HFF-Myc (cell line): ENCODE measurements at places on chromosomes 11 and 22.

- DNase-seq, result no peak
These were observed 70.4 kb downstream of the IGLL1 start for GRCh38 chr22:23509571-23510302.

DNA sequence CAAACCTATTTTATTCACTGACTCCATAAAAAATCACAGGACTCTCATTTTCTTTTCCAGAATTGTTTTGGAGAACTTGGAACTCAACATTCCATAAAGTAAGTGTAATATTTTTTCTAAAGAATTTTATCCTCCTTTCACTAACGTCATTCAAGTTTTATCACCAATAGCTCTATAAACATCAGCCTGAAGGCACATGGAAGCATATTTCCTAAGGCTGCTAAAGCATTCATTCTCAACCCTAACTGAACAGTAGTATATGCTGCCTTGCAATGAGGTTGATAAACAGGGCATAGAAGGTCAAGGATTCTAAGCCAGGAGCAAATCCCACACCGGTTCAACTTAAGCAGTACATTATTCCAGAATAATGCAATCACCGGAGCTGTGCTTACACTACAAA is 273.9 kb downstream of the RAB38 start:
- DNase-seq, result no peak

GRCh38 chr22:23204541-23205157 is 24.3 kb downstream of the BCR start:
- DNase-seq, result no peak

DNA sequence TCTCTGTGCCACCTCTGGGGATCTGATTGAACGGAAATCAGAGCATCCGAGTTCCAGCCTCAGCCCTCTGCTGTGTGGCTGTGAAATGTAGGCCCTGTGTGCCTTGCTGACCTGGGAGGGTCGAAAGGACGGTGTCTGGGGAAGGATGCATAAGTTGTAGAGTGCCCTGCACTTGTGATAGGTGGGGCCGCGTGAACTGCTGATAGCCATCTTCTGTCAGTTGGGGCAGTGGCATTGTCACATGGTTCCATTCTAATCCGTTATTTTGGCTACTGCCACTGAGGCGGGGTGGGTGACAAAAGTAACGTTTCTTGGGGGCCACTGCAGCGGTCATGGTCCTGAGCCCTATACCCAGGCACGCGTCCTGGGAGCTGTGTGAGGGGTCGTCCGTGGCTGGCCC is 63.4 kb downstream of the LRP5 start:
- DNase-seq, result no peak

DNA sequence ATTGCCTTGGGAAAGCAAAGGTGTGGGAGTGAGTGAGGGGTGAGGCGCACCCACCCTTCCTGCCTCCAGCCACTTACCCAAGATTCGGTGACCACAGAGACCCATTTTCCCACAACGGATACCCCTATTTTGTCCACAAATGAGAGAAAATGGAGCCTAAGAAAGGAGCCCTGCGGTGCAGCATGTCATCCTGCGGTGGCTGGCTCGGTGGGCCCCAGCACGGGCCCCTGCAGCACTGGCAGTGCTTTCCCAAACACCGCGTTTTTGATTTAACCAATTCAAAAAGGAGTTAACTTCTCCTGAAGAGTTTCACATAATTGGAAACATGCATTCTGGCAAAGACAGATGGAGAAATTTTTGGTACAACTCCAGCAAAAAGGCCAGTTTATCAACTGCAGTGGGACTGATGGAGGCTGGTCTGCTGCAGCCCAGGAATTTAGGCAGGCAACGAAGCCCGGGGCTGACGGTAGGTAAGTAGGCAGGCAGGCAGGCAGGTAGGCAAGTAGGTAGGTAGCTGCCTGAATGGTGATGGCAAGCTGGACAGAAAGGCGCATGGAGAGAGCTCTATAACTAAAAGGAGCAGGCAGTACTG is 84.2 kb downstream of the FDX1 start:
- DNase-seq, result no peak

DNA sequence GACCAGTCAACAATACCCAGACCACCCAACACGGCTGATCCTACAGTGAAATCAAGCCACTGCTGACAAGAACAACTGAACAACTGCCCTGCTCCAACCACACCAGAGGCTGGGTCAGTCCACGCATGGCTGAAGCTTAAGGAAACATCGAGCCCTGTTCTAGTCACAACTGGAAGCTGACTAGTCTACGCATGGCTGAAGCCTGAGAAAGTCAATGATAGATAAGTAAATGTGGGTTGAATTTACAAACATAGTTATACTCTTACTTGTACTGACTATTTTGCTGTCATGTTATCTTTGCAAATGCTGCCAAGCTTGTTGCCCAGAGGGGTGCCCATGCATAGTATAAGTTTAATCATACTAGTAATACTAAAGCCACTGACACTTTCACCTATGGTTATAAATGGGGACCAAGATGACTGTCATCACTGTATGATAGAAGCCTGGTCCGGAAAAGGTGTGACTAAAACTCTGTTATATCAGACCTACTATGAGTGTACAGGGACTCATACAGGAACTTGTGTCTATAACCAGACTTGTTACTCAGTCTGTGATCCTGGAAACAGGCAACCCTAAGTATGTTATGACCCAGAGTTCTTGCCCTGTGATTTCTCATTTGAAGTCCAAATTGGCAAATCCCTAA is 43.4 kb upstream of the GLYAT start:
- DNase-seq, result no peak

DNA sequence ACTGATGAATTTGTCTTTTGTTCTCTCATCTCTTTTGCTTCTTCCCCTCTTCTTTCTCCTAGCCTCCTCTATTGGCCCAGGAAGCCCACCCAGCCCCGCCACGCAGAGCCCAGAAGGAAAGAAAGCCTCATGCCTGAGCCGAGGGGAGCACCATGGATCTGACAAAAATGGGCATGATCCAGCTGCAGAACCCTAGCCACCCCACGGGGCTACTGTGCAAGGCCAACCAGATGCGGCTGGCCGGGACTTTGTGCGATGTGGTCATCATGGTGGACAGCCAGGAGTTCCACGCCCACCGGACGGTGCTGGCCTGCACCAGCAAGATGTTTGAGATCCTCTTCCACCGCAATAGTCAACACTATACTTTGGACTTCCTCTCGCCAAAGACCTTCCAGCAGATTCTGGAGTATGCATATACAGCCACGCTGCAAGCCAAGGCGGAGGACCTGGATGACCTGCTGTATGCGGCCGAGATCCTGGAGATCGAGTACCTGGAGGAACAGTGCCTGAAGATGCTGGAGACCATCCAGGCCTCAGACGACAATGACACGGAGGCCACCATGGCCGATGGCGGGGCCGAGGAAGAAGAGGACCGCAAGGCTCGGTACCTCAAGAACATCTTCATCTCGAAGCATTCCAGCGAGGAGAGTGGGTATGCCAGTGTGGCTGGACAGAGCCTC is 3.8 kb downstream of the ZBTB16 start:
- DNase-seq, result no peak

- peak; percentile 55 for DNase-seq
These were observed 154.1 kb downstream of the AASDHPPT start for GRCh38 chr11:106231591-106231990.

DNA sequence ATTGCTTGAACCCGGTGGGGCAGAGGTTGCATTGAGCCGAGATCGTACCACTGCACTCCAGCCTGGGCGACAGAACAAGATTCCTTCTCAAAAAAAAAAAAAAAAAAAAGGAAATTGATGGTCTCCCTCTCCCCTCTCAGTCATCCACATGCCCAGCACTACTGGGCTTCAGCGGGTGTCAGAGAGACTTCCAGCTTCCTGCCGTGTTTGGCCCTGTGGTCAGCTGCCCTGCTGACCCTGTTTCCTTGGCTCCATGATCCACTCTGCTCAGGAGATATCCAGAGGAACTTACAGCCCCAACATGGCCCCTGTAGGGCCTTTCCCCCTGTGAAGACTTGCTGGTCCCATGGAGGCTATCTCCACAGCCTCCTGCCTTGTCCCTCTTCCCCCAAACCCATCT is 6.1 kb upstream of the PNPLA3 start:
- no peak for DNase-seq

- no peak for DNase-seq
These were observed 1233.0 kb downstream of the JRKL start for GRCh38 chr11:97622795-97623194.

DNA sequence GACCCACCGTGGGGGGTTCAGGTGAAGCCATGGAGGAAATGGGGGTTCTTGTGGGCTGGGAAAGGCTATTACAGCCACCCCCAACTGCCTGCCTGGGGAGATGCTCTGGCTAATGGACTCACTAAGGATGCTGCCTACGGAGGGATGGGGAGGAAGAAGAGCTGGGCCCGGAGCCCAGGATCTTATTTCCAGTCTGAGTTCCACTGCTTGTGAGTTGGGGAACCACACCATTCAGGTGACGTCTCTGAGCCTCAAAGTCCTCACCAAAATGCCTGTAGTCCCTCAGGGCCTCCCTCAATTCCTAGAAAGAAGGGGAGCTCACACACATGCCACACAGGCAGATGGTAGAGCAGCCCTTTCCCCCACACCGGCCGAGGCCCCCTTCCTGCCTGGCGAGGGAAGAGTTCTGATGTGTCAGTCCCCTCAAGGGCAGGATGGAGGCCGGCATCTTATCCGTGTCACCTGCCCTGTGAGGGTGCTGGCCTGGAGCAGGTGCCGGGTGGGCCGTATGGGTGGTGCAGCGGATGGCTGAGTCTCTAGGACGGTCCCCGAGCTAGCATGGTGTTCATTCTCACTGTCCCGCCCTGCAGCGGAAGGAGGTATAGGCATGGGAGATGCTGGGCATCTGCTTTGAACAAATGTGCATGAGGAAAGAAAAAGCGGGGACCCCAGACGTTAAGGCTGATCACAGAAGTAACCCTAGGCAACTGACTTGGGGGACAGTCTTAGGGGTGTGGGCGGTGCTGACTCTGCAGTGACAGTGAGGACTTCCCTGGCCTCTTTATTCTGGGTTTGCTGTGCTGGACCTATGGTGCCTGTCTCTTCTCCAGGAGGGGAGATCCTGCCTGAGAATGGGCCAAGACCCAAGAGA is 15.7 kb downstream of the MRGPRF start:
- DNase-seq, result no peak

DNA sequence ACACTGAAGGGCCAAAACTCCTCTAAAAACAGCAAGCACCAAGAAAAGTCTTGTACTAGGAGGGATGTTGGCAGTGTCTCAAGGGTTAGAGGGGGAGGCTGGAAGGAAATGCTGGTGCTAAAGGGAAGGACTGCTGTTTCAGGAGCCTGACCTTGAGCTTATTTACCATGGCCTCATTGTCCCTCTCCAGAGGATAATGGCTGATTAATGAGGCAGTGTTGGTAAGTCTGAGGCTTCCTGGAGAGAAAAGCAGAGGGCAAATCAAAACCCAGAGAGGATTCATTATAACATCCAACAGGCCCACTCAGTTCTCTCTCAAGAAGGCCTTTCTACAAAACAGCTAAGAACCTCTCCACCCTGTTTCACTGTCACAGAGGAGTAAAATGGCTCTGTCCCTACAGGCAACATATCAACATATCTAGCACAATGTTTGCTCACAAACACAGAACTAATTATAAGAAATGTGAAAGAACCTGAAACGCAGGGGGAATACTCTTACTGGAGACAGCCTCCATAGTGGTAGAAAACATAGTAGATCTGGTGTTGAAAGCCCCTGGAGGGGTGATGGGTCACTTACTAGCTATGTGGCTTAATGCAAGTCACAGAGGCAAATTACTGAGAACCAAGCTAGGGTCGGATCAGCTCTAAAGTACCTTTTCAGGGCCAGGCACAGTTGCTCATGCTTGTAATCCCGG is 31.4 kb downstream of the NUMA1 start:
- DNase-seq, result no peak

DNA sequence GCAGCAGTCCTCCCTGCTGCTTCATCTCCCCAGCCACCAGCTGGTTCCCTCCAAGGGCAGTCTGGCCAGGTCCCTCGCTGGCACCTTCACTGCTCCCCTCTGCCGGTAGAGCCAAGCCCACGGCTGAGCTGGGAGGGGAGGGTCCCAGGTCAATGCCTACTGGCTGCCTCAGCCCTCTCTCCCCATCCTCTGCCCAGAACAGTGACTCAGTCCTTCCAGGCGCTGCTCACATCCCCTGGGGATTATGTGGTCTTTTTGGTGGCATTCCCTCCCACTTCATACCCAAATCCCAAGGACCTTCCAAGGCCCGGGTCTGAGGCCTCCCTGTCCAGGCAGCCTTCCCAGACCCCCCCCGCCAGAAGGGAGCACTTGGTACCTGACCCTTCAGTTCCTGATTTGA is 44.9 kb downstream of the WNT7B start:
- DNase-seq, result no peak

DNA sequence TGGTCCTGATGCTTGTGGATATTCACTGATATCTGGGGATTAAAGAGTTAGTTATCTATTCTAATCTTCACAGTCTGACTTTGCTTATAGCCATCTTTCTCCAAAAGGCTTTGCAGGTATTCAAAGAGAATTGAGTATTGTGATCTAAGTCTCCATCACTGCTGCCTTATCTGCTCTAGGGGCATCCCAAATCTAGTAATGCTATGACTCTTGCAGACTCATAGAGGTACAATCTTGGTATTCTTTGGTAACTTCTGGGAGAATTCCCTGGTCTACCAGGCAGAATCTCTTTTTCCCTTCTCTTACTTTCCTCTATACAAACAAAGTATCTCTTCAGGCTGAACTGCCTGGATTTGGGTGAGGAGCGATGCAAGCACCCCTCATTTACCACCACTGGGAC is 746.3 kb downstream of the JRKL start:
- no peak for DNase-seq

- DNase-seq, result no peak
These were observed 72.7 kb downstream of the BRD1 start for GRCh38 chr22:49754696-49755630.

DNA sequence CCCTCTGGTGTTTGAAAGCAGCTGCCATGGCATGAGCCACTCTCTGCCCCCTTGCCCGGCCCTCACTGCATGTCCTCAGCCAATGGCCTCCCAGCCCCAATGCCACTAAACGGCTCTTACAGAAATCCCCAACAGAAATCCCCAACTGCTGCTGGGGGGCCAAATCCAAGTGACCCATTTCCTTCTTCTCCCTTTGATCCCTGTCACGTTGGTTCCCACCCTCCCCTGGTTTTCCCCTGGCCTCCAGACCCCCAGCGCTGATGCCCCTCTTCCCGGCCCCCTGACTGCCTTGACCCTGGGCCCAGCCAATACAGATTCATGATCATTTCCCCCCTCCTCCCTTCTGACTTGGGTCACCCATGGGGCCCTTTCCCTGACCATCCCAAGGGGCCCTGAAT is 30.9 kb downstream of the IGLL1 start:
- no peak for DNase-seq

DNA sequence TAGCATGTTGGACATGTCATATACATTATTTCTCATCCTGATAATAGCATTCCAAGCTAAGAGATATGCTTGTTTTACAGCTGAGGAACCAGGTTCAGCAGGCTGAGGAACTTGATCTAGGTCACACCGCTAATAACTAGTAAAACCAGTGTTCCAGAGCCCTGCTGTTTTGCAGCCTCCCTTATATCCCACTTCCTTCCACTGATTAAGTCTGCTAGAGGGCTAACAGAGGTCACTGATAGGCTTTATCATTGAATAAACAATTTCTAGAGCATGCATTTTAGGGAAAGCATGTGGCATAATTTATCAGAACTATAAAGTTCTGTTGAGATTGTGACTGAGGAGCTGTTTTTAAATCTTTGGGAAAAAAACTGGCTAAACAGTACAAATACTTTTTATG is 54.0 kb downstream of the UVRAG start:
- no peak for DNase-seq
